ENCODE measurements at places on chromosomes 1 and 21.

GRCh38 chr1:21526441-21526840 is 17.2 kb downstream of the ALPL start:
- no peak for DNase-seq

GRCh38 chr1:47906527-47907176 is 90.5 kb downstream of the TRABD2B start:
- DNase-seq: no peak

DNA sequence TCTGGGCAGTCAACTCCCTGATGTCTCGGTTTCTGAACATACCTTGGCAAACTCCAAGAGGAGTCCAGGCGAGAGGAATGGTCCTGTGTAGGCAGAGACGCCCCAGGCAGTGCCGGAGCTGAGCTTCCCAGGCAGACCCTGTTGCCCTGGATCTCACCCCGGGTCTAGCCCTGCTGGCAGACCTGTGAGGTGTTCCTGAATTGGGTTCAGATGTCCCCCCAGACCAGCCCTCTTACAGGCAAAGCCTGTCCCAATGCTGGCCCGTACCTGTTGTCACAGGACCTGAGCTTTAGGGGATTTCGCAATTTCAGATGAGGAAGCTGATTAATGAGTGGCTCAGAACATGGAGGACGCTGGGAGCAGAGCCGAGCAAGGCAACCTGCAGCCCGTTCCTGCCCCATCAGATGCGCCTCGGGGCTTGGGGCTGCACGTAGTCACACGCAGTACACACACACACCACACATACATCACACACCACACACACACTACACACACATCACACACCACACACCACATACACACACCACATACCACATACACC is 38.5 kb upstream of the PDE9A start:
- DNase-seq: no peak

- DNase-seq: no peak
Observed at GRCh38 chr1:20373286-20373685, 82.6 kb downstream of the VWA5B1 start.

DNA sequence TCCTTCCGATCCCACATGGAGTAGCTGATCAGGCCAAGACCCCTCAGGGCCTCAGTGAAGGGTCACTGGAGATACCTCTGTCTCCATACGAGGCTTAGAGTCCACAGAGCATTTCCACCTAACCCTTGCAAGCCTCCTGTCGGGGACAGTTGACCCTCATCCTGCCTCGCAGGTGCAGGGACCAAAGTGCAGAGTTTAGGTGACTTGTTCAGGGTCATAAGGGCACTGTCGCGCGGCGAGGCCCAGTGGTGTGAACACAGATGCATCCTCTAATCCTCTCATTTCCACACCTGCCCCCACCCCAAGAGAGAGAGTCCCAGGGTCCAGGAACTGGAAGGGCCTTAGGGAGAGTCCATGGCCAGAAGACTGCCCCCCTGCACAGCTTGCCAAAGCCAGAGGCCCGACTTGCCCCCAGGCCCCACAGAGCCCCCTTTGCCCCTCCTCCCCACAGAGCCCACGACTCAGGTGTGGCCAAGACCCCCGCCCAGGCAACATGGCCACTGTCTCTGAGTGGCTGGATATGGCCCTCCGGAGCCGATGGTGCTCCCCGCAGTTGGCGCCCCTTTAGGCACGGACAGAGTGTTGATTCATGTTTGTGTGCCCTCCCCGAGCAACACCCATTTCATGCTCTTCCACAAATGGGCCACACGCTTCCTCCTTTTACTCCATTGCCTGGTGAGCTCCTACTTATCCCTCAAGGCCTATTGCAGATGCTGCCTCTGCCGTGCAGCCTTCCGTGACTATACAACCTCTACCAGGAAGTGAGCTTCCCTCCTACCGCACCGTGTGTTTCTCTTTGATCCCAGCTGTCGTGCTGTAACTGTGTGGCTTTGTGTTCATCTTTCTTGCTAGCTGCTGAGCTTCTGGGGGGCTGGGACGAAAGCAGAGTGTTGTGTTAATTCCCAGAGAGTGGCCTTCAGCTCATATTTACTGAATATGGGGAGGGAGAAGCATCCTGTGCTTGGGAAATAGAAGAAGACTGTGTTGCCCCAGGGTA is 1.7 kb downstream of the TRPM2 start:
- no peak for DNase-seq

GRCh38 chr1:218346391-218347204 is 1.5 kb downstream of the TGFB2 start:
- no peak for DNase-seq

GRCh38 chr1:21669258-21670058 is at the start of gene RAP1GAP:
Gene RAP1GAP, minus strand, starts transcription at chr1:21669357. Its CDS starts 49,325 bp downstream, at chr1:21620032.
- no peak for DNase-seq

DNA sequence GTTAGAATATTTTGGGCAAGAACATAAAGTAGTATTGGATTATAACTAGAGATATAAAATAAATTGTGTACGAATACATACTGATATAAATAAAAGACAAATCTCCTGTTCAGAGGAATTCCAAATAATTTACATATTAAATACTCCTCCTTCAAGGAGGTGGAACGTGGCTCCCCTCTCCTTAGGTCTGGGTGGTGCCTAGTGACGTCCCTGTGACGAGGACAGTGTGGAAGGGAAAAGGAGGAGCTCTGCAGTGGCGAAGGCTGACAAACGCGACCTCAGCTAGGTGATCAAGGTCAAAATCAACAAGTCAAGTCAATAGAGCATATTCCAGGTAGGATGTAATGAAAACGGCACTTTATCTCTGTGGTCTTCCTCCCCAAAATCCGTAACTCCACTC is 310.0 kb downstream of the SMYD3 start:
- DNase-seq: no peak

DNA sequence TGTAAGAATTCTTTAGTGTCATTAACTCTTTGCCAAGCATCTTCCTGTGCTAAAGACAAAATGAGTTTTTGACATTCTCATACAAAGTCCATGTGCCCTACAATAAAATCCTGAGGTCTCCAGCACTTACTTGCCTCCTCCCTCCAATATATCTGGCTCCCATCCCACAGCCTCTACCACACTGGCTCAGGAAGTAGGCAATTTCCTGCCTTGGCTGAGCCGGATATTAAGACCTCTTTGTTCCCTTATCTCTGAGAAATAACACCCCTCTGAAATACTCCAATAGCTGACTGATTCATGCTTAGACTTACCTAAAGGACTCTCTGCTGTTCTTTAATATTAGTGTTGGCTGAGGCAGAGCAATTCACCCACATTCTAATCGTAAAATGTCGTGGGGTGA is 37.6 kb upstream of the GORAB start:
- DNase-seq: no peak

- DNase-seq: no peak
Observed at GRCh38 chr1:11352816-11353799, 80.1 kb downstream of the UBIAD1 start.

DNA sequence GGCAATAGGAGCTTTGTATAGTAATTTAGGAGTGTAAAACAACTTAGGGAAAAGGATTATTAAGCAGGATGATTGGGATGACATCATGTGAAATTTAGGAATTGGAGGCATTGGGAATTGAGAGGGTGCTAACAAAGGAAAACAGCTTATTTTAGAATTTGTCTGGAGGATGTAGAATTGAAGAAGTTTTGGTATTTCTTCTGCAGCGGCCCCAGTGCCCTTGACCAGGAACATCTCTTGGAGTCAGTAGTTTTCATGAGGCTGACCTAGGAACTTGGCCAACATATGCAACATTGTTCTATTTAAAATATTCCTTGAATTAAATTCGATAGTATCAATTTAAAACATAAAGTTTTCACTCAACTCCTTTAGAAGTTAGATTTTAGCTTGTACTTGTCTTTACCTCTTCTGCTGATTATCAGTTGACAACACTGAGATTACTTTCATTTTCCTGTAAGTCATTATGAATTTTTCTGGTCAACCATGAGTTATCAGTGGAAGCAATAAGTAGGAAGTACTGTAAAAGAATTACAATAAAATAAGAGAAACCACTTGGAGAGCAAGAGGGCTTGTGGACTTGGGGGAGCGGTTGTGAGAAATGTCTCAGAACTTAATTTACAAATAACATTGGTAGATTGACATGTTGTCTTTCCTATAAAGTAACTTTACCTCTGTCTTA is 52.8 kb downstream of the DYRK1A start:
- DNase-seq: no peak

DNA sequence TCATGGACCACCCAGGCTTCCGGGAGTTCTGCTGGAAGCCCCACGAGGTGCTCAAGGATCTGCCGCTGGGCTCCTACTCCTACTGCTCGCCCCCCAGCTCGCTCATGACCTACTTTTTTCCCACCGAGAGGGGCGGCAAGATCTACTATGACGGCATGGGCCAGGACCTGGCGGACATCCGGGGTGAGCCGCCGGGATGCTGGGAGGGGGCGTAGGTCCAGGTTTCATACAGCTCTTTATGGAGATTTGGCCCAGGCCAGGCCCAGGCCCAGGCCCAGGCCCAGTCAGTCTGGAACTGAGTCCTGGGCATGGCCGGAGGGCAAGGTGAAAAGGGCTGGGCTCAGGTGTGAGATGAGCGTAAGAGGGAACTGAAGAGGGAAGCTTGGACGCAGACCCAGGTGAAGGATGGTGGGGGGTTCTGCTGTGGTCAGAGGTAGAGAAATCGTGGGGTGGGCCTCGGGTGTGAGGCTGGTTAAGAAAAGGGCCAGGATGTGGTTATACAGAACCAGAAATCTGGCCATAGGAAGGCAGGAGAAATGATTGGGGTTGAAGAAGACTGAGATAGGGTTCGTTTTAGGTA is 23.0 kb downstream of the DISP3 start:
- DNase-seq: no peak

DNA sequence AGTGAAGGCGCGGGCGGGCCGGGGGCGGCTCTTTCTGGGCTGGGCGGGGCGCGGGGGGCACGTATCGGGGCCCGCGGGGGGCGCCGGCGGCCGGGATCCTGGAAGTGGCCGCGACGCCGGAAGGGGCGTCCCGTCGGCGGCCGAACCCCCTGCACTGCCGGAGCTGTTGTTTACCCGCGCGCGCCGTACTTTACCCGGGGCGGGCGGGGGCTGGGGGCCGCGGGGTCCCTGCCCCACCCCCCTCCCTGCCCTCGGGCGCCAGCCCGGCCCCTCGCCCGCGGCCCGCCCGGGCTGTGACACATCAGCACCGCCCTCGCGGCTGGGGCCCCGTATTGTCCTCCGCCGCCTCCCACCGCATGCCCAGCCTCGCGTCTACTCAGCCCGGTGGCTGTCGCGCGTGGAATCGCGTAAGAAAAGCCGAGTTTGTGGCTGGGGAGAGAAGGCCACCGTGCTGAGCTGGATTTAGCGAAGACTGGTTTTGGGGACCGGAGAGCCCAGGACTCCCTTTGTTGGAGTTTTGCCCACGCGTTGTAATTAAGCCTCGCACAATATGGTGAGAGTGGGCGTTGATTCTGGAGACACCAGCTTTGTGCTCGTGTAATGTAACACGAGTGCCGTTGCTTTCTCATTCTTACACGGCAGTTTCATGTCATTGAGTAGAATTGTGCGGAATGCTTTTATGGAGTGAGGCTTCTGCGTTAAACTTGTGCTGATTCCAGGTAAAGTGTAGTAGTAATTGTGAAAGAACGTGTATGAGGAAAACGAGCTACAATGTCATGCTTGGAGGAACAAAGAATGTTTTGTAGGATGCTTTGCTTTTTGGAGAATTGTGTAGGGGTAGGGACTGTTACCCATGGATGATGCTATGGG is 559 bp downstream of the BACH1 start:
- DNase-seq: no peak

GRCh38 chr1:77506771-77507170 is 175.7 kb downstream of the ZZZ3 start:
- no peak for DNase-seq

DNA sequence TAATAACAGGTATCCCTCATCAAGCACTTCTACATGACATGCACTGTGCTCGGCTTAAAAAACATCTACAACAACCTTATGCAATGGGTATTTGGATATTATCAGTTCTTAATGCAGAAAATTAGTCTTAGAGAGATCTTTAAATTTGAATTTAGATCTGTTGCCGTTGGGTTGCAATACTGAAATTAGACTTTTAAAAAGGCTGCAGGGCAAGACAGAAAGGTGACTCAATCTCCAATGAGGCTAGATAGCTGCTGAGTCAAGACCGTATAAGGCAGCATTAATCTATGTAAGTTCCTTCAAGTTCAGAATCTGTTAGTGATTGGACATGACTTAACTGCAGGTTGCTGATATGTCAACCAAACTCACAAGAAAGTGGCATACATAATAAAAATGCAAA is 37.3 kb downstream of the OLFM3 start:
- DNase-seq: no peak

Measured in vagina (tissue), 2 donors.